HFF-Myc (cell line): ENCODE measurements at places on chromosomes 16 and 17.

- DNase-seq: no peak
Measured at GRCh38 chr16:78815713-78816112, 716.3 kb downstream of the WWOX start.

- no peak for DNase-seq
Measured at GRCh38 chr16:12674071-12674470, 129.6 kb downstream of the CPPED1 start.

DNA sequence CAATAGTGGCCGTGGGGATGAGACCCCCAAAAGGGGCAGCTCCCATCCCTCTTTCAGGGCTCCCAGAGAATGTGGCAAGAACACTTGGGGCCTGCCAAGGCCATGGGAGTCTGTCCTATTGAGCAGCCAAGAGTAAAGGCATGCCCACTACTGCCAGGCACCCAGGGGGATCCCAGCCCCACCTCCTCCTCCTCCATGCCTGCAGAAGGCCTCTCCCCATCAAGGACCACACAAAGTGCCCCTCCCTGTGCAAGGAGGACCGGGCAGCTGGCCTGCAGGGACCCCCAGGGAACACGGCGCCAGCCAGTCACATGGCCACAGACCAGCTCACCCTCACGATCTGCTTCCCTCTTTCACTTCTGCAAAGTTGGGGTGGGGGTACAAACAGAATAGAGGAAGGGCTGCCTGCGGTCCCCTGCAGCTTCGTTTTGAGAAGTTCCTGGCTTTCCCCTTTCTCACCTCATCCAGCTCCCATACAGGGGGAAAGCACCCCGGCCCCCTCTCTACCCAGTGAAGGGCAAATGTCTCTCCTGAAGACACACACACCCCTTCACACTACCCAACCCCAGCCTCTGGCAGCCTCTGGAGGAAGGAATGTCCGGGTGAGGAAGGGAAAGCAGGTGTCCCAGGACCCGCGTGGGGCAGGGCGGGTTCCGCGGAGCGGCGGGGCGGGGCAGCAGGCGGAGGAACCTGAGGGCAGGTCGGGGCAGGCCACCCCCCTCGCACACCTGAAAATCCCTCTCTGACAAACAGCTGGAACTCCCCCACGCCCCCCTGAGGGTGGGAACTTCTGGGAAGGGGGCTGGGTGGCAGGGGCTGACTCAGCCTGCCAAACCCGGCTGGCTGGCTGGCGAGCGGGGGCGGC, 2.0 kb downstream of the PPP1R9B start:
- no peak for DNase-seq

DNA sequence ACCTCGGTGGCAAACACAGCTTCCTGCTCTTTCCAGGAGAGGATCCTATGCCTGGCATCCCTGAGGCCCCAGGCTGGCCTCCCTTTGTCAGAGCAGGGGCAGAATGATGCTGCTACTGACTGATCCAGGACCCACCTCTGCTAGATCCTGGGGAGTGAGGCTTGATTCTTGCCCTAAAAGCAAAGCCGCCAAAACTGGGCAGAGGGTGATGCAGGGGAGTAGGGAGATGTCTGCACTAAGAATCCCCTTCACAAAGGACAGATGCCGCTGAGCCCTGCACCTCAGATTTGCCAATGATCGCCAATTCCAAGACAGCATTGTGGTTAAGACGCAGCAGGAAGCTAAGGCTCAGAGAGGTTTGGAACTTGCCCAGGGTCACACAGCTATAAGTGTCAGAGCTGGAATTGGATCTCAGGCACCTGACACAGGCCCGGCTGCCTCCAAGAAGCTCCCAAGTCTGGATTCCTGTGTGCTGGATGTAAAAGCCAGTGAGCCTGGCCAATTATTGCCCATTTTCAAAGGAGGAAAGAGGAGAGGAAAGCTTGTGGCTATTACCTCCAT, 60.7 kb upstream of the TNRC6C start:
- no peak for DNase-seq

DNA sequence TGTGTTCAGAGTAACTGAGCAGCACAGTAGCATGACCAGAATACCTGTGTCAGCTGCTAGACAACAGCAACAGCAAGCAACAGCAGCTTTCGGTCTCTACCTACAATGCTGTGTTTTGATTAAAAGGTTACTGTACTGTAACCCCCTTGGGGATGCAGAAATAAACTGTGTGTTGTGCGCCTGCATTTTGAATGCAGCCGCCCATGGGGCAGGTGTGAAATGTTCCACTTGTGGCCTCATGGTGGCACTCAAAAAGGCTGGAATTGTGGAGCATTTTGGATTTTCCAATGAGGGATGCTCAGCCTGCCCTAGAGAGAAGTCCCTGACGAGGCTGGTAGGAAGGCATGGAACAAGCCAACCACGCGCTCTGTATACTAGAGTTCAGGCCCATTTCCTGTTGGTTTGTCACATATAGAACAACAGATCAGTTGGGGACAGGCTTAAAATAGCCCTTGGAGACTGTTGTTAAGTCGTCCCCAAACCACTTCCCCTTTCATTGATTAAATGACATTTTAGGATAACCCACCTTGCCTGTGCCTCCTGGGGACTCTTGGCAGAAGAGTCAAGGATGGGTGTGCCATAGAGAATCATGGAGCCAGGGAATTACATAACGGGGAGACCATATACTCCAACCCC, 27.1 kb downstream of the SCPEP1 start:
- DNase-seq: no peak

DNA sequence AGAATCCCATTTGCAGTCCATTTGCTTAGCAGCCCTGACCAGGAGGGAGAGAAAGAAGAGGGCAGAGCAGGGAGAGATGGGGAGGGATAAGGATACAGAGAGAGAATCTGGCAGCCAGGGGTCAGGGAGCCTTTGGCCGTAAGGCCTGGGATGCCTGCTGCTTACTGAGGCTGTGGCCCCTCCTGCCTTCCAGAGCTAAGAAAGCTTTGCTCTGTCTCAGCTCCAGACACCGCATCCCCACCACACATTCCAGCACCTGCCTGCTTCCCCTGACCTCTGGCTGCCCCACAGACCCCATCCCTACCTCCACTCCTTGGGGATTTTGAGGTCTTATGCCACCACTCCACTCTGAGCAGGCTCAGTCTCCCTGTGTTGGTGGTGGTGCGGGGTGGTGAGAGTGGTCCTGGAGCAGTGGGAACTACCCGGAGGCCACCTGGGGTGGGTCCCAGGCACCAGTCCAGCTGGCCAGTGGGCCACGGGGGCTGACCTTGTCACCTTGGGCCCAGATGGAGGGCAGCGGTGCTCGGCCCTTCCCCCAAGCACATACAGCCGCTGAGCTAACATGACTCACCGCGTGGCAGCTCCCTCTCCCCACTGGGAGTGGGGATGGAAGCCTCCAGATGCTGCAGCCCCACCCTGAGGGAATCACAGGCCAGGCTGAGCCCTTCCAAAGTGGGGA, 58.3 kb downstream of the RAI1 start:
- no peak for DNase-seq

DNA sequence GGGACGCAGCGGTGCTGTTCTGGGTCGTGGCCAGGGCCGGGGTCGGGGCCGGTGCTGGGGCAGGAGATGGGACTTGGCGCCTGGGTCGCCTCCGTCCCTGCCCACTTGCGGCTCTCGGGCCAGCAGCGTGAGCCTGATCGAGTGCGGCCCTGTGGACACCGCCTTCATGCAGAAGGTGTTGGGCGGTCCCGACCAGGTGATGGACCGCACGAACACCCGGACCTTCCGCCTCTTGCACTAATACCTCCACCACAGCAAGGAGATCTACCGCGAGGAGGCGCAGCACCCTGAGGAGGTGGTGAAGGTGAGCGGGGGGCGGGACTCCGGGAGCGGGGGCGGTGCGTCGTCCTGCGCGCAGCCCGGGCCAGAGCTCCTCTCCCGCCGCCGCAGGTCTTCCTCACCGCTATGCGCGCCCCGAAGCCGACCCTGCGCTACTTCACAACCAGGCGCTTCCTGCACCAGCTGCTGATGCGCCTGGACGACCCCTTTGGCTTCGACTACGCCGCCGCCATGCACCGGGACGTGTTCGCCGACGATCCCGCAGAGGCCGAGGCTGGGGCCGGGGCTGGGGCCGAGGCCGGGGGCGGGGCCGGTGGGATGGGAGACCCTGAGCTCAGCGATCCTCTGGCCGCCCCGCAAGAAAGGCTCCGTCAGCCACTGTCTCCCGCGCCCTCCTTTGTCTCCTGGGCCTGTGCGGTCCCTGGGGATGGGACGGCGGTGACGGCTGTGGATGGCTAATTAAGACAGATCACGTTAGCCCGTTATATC, 4.5 kb upstream of the HSD17B1 start:
- DNase-seq: no peak

DNA sequence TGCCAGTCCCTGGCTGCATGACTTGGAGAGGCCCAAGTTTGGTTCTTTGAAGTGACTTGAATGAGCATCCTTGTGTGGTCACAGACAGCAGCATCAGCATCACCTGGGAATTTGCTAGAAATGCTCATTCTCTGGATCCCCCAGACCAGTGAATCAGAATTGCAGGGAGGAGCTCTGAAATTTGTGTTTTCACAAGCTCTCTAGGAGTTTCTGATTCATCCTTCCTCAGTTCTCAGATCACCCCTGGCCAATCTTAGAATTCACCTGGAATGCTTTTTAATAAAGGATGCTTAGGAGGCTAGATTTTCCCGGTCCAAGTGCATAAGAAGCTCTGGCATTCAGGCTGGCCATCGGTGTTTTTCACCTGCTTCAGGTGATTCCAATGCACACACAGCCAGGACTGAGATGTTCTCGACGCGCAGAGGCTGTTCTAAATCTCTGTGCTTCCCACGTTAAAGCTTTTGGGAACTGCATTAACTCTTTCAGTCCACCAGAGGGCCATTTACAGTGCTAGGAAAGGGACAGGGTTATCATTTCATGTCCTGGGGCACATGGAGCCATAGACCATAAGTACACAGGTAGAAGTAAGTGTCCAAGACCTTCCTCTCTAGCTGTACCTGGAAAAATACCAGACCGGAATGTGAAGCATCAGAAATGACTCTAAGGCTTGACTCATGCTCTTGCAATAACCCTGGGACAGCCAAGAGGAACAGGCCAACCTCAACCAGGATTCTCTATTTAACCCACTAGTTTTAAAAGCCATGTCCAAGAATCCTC, 85.7 kb upstream of the XYLT1 start:
- DNase-seq: no peak

- DNase-seq: no peak
Measured at GRCh38 chr17:40470932-40471828, 27.9 kb downstream of the IGFBP4 start.

DNA sequence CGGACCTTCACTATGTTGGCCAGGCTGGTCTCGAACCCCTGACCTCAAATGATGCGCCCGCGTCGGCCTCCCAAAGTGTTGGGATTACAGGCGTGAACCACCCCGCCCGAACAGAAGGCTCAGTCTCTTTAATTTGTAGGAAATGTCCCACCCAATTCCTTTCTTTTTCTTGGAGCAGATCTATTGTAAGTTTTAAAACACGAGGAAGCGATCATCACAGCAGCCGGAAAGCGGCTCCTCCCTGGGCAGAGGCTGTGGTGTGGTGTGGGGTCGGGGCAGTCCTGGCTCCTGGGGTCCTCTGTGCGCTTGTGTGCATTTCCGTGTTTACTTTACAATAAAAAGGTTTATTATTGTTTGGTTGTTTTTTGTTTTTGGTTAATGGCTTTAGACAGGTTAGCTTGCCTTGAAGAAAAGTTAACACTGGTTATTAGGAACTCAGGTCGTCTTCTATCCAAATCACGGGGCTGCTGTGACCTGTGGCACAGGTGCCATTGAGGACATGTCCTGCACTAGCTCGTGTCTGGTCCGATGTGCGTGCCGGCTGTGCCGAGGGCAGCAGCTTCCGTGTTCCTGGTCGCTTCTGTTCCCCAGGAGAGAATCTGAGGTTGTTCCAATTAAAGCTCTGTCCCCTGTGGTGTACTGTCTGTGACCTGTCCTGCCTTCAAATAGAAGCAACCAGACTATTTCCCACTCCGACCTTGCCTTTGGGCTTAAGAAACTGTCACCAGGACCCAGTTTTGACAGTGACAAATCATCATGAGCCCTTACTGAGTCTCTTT, 83.1 kb downstream of the SEC14L1 start:
- DNase-seq: no peak

DNA sequence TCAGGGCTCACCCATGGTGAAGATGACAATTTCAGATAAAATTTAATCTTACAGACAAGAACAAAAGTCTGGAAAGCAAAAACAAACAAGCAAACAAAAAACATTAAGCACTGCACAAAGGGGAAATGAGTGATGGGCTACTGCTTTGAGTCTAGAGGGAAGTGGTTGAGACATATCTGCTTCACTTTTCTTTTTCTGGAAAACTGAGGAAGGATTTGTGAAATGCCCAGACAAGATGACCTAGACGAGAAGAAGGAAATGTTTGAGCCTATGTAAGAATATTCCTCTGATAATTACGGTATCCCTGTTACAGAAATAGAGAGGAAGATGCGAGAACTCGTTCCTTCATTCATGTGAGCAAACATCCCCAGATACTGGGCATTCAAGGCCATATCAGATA, 11.5 kb upstream of the HYDIN start:
- no peak for DNase-seq

GRCh38 chr17:70956726-70957125, 787.4 kb downstream of the KCNJ2 start:
- no peak for DNase-seq

DNA sequence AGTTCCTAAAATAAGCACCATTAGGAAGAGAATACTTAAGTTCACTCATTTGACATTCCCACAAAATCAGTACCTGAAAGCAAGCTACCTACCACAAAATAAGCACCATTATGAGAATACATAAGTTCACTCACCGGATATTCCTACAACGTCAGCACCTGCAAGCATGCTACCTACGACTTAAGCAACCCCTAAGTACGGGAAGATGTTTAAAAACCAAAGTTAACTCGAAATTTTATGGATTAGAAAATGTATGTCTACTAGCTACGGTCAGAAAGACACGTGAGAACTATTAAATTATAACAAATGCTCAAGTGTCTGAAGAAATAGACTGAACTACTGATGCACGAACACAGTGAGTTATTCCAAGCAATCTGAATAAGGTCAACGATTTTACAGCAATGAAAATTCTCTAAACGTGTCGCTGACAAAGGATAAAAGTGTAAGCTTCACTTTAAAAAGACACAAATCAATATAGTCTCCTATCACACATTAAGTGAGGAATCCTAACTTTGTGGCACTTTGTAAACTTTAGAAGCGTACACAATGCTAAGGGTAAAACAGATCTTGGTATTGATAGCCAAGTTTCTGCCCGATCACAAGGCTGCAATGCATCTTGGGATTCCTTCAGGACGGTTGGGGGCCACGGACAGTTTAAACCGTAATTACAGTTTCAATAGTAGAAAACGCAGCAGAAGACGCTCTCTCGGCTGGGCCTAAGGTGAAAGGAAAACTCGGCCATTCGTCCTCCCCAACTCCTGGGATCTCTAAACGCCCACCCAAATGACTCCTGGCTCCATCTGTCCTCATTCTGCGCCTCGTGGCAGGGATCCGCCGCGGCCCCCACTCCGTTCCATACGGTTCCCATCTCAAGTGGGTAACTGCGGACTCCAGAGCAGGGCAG, 1.3 kb downstream of the GSPT1 start:
- no peak for DNase-seq
